ENCODE measurements at places on chromosomes 6 and 20.

- DNase-seq, result peak; percentile 86
Measured at GRCh38 chr20:3768342-3769130, 983 bp upstream of the ADISSP start.

- no peak for DNase-seq
Measured at GRCh38 chr6:148835920-148836441, 89.2 kb downstream of the UST start.

- no peak for DNase-seq
Measured at GRCh38 chr20:25848222-25848621, 151.6 kb upstream of the ZNF337 start.

DNA sequence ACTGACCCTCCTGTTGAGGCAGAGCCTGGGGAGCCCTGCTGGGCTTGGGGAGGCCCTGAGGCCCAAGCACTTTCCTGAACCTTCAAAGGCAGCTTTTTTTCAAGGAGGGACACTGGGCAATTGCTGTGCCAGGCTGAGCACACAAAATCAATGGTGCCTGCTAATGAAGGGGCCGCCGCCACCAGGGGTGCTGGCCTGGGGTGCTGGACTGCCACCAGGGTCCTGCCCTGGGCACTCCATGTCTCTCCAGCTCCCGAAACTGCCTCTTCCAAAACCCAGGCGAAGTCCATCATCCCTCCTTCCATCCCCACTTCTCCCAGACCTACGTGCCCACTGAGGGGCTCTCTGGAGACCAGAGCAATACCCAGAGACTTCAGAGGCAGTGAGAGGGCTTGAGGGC is 145.6 kb downstream of the GRM4 start:
- DNase-seq, result no peak

DNA sequence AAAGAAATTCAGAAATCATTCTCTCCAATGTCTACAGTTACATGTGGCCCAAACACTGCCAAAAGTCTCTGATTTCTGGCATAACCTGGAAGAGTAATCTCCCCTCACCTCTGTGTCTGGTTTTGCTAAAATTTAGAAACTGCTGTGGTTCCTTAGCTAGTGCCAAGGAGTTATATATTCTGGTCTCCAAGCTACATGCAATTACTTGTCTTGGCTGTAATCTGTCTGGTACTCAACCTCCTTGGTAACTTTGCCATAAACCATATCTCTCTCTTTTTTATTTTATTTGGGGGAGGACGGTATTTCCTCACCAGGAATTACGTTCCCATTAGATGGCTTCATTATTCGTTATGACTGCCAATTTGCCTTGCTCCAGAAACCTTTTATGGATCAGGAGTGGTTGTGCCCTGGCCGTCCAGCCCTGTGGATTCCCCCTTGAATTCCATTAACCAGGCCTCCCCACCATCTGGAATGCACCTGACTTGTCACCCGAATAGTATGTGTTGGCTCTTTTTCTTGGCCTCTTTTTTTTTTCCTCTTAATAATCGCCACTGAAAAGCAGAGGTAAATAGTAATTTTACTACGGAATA is 400.0 kb downstream of the CD83 start:
- DNase-seq, result no peak

- DNase-seq, result no peak
Measured at GRCh38 chr20:2745060-2745910, 52.7 kb downstream of the EBF4 start.

DNA sequence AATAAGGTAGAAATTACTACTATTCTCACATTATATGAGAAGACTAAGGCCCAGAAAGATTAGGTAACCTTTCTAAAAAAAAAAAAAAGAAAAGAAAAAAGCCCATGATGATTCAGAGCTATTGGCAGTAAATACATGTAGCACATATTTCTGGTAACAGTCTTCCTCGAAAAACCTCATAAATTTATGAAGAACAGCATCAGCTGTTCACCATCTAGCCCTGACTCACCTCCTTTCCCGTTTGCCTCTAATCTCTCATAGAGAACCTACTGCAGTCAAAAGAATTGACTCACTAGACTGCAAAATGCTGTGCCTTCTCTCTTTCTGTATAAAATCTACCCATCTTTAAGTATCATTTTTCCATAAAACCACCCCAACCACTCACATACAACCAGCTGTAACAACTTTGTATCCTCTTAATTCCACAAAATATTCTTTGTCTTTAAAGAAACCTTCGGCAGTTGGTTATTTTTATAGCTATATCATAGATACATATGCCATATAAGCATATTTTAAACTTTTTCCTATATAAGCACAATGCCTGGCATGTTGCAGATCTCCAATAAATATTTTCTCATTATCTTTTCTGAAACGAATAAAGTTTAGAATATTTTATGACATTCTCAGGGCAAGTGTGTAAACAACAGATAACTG is 152.7 kb upstream of the ENPP5 start:
- no peak for DNase-seq

GRCh38 chr20:10352934-10353824 is 80.8 kb downstream of the MKKS start:
- DNase-seq, result no peak

DNA sequence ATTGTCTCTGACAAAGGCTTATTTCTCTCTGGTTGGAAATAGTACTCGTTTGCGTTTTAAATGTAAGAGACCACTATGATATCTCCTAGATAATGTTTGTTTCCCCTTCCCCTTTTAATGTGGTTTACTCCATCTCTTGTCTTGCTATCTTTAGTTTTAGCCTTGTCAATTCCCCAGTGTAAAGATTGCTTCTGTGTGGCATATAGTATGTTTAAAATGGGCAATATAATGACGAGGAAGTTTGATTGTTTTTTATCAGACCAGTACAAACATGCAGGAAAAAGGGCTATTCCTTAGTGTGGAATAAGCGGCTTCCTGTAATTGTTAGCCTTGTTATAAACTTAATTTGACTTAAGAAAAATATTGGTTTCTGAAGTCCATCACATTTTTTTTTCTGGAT is 3.1 kb downstream of the QKI start:
- no peak for DNase-seq

GRCh38 chr6:166019214-166019613 is 148.4 kb downstream of the TBXT start:
- DNase-seq, result no peak

GRCh38 chr6:19663479-19663878 is 173.7 kb upstream of the ID4 start:
- DNase-seq, result no peak

DNA sequence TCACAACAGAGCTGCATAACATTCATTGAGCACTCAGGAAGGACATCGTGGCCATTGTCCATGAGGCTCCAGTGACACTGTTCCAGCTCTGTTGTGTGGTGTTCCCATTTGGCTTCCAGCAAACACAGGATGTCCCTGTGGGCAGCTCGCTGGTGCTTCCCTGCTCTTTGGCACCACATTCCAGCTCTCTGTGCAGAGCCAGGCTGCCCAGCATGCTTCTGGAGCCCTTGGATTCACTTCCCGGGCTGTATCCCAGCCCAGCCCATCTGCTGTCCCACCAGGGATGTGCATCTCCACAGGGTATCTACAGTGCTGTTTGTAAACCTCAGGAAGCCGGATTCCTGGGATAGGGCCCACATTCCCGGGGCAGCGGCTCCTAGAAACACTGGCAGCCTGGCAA is 57.2 kb downstream of the CTCFL start:
- no peak for DNase-seq

GRCh38 chr20:25525867-25526266 is 59.5 kb downstream of the NINL start:
- no peak for DNase-seq

GRCh38 chr20:23652371-23652770 is 14.6 kb upstream of the CST3 start:
- no peak for DNase-seq

- DNase-seq, result peak; percentile 26
Measured at GRCh38 chr6:98946879-98947410, 801 bp downstream of the FBXL4 start.

- DNase-seq, result no peak
Measured at GRCh38 chr6:73560182-73560732, 39.4 kb upstream of the EEF1A1 start.

DNA sequence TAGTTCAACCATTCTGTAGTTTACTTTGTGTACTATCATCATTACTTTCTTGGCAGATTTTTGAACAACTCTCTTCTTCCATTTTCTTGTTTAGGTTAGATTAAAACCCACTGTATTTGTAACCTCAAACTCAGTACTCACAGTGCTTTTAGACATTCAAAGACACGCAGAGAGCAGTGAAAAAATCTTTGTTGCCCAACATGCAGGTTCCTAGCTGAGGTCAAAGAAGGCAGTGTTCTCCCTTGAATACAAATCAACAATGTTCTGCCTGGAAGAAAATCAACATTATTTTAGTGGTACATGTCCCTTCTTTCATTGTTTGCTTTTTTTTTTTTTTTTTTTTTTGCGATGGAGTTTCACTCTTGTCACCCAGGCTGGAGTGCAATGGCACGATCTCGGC is 11.2 kb downstream of the CYB5R4 start:
- no peak for DNase-seq

- DNase-seq, result peak; percentile 43
Measured at GRCh38 chr6:149060300-149060984, 257.1 kb upstream of the TAB2 start.

GRCh38 chr20:63483834-63484233 is 11.4 kb upstream of the KCNQ2 start:
- no peak for DNase-seq

DNA sequence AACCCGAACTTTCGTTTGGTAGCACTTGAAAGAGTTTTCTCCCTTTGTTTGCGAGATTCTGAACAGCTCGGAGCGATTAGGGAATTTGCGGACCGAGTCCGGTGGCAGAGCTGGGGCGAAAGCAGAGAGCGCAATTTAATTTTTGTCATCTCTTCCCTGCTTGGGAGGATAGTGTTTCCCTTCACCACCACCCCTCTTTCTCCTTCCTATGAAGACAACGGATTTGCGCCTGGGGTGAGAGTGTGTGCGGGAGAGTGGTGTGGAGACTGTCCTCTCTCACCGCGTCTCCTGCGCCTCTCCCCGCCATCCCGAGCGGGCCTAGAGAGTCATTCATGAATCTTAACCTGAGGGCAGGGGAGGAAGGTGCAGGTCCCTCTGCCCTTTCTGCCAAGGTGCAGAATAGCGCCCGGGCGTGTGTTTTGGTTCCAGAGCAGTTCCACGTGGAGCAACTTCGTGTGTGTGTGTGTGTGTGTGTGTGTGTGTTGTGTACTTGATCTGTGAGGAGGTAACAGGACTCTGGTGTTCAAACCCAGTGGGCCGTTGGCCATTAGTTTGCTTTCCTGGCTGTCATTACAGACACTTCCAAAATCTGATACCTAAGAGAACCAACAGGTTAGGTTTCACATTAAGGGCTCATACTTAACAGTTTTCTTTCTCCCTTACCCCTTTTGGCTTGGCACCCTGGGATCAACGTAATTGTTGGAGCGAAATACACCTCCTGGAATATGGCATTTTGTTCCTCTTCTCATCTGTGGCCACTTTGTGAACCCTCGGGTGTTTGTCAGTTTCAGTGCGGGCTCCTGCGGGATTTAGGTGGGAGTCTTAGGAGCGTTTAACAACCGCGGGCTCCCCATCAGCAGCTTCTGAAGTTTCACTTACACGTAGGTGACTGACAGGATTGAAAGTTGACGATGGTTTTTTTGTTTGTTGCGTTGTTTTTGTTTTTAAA is 1.8 kb downstream of the EYA4 start:
- DNase-seq, result no peak

- no peak for DNase-seq
Measured at GRCh38 chr6:33443619-33444504, 10.5 kb upstream of the ZBTB9 start.

DNA sequence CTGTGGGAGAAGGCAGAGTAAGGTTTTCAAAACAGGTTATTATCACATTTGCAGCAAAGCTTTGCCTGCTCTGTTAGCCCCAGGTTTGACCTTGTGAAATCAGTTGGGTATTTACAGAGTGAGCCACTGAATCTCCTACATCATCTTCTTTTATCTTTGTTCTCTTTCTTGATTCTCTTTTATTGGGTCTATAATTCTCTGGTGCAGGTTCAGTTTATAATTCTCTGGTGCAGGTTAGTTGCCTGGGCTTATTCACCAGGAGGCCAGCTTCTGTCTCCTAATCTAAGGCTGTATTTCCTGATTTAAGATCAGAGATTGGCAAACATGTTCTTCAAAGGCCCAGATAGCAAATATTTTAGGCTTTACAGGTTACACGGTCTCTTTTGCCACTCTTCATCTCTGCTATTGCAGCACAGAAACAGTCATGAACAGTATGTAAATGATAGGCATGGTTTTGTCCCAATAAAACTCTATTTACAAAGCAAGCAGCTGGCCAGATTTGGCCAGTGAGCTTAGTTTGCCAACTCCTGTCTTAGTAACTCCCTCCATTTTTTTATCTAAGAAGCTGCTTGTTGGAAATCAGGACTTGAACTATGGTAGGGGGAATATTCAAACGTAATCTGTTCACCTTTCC is 205.0 kb upstream of the RIMS1 start:
- no peak for DNase-seq

DNA sequence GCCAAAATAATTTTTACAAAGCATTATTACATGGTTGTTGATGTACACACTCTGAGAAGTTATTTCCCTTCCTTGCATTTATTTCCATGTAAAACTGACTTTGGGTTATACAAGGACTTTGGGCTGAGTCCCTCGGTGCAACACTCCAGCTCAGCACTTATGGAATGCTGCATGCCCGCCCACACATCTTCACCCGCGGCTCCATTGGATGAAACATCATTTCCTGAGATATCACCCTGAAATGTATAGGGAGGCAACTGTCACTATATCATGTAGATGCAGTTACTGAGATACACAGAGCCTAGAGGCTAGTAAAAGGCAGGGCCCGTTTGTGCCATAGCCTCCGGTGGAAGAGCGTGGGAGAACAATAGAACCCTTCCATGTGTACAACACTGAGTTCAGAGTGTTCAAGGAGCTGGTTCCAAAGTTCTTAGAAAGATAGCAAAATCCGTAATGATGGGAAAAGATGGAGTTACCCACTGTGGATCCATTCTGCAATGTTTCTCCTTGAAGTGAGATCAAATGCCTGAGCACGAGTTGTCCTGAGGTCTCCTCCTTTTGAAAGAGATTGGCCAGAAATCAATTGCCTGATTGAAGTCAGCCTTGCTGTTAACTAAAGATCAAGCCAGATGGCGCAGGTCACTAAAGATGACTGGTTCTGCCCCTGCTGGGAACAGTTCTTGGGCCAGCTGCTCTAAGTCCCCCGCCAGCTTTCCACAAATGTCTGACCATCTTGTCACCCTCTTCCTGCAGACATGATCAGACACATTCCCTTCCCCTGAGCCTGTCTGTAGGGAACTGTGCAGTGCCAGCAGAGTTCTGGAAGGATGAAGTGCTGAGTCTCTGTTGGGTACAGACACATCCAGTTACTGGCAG is 100.9 kb upstream of the IYD start:
- DNase-seq, result no peak

- no peak for DNase-seq
Measured at GRCh38 chr6:131635384-131636340, 1.4 kb upstream of the ENPP3 start.

DNA sequence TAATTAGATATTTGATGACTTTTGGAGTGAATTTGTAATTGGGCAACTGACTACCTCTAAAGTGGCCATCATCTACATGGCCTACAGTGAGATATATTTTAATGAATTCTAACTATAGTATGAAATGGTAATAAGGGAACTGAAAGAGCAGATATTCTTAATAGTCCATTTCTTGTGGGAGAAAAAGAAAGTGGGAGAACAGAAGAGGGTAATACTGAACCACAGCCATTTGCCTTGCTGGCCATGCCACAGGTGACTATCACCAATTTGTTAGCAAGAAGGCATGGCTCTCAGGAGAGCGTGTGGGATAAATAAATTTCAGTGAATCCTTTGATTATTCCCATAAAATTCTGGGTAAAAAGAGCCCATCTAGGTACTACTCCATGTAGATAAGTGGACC is 1074.0 kb upstream of the MAP3K7 start:
- DNase-seq, result no peak

GRCh38 chr20:19819149-19819548 is 61.1 kb downstream of the RIN2 start:
- no peak for DNase-seq

- DNase-seq, result no peak
Measured at GRCh38 chr6:34518669-34519365, 37.3 kb downstream of the SPDEF start.
